ENCODE measurements at places on chromosomes 2 and 18.

GRCh38 chr2:230721712-230722111, 9.1 kb downstream of the CAB39 start:
- DNase-seq, result no peak

GRCh38 chr2:42492691-42493467, 903 bp downstream of the KCNG3 start:
- DNase-seq, result no peak

GRCh38 chr2:88221365-88221942, 51.3 kb downstream of the THNSL2 start:
- DNase-seq, result no peak

- DNase-seq, result no peak
Observed at GRCh38 chr2:9057939-9058761, 54.7 kb upstream of the MBOAT2 start.

- DNase-seq, result no peak
Observed at GRCh38 chr2:89767572-89768435, 1076.3 kb downstream of the RPIA start.

GRCh38 chr2:14540015-14540414, 92.5 kb upstream of the LRATD1 start:
- no peak for DNase-seq

DNA sequence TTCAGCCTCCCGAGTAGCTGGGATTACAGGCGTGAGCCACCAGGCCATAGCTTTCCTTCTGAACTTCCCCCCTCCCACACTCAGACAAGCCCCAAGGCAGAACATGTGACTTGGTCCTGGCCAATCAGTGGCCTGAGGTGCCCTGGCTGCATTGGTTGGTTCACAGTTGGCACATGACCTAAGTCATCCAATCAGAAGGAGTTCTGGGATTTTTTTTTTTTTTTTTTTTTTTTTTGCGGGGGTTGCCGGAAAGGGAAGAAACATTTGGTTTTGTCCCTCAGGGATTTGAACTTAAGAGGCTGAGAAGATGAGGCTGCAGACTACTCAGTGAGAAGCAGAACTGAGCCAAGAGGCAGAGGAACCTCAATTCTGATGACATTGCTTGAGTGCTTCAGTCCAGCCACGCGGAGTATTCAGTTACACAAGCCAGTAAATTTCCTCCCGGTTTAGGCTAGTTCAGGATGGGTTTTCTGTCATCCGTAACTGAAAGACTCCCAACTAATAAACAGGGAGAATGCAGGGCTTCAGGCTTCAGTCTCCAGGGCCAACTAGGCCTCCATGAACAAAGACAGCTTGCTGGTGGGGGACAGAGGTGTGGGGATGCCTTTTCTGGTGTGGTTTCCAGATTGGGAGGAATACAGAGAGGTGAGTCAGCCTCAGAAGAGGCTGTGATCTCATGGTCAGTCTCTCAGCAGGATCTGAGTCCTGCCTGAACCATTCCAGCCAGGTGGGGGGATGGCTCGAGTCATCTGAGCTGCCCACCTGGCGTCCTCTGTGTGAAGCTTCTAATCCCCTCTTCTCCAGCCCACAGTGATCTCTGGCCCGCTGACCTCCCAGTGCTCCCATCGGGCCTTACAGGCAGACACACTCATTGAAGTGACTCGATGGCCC, 9.2 kb downstream of the PTMA start:
- peak; percentile 80 for DNase-seq

GRCh38 chr2:15714609-15715008, 122.9 kb downstream of the DDX1 start:
- DNase-seq, result no peak

DNA sequence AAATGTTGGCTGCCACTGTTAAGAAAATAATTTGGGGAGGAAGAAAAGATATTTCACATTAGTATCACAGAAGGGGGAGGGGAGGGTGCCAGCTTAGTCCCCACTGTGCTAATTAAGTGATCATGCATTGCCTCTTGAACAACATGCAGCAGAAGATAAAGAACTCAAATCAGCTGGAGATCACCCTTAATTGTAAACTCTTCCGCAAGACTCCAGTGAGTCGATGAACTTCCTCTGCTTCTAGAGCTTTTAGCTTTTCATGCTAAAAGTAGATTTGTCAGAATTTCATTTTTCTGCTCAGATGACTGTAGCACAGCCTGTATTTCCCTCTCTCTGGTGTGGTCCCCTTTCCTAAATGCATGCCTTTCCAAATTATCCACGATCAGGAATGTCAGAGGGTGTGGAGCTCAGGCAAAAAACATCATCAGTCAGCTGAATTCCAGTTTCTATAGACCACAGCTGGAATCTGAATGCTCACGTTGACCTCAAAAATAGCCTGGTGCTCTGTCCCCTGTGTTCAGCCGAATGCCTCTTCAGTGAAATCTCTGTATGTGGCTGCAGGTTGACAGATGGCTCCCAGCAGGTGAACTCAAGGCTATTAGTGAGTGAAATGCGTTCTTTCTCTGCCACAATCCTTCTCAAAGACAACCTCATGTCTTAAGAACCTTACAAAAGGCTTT, 156.8 kb upstream of the UNC80 start:
- no peak for DNase-seq

DNA sequence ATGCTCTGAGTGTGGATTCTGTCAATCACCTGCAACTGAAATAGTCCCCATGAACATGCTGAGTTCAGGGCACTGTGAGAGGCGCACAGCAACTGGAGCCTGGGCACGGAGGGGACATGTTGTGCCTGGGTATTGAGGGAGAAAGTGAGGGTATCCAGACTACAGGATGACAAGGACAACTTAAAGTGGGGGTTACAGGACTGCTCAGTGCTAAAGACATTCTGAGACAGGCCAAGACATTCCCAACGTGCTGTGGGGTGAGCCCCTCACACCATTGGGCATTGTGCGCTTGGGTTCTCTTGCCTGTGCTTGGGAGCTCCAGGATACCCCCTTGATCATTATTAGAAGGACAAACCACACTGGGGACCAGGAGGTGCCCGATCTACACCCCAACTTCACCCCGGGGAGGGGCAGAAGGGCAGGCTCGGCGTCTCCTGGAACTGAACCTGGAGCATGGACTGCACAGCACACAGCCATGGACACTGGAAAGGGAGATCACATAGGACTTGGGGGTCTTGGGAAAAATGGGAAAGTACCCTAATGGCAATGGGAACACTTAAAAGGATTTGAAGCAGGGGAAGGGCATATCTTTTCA, 72.5 kb upstream of the HDAC4 start:
- no peak for DNase-seq

DNA sequence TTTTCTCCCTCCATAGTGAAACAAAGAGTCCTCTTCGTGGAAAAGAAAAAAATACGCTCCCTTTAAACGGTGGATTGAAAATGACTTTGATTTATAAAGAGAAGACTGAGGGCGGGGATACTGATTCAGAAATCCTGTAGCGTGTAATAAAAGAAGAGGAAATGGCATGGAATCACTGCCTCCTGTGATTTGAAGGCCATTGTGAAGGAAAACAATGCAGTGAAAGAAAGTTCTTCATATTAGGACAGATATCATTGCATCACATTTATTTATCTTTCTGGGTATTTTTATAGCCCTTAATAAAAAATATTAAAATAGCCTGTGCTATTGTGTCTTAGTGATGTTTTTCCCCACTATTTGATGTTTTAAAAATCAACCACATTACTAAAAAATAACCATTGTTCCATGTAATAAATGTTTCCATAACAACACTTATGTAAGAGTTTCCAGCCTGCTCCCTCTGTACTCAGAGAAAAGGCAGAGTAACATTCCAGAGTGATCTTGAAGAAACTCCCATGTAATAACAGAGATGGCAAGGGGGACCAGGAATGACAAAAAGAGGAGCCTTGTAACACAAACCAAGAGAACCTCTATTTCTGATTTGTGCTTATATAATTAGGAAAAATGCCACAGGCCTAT, 8.0 kb downstream of the MRPL33 start:
- no peak for DNase-seq

GRCh38 chr2:61357681-61358080, 113.2 kb downstream of the USP34 start:
- DNase-seq, result no peak

- DNase-seq, result no peak
Observed at GRCh38 chr2:152620985-152621384, 96.3 kb downstream of the PRPF40A start.

DNA sequence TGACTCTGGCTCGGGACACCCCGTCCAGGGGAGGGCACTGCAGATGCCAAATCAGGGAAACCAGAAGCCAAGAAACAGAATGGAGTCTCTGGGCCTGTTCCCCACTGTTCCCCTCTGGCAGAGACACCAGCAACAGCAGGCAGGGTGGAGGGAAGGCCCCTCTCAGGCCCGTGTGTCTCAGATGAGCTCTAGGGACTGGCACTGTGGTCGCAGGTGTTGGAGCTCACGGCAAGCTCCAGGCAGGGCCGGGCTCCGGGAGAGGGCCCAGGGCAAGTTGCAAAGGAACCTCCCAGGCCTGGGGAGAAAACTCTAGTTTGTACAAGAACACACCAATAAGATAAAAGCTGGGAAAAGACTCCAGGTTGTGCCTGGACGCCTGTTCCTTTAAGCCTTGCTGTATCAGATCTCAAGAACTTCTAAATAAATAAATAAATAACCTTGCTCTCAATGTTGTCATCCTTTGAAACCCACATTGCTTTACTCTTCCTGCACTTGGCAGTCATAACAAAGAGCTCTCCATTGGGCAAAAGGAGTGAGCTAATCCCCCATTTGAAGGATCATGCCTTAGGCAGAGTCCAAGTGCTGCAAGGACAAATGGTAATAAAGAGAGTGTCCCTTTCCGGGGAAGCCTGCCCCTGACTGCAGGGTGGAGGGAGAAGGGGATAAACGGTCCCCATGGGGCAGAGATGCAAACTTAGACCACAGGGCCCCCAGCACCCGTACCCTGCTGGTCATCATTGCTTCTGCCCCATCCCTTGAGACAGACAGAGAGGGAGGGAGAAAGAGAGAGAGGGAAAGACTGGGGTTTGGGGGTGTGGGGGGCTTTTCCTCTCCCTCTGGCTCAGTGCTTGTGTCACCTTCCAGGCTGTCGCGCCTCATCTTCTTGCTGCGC, 33.3 kb downstream of the CNGA3 start:
- DNase-seq, result no peak

DNA sequence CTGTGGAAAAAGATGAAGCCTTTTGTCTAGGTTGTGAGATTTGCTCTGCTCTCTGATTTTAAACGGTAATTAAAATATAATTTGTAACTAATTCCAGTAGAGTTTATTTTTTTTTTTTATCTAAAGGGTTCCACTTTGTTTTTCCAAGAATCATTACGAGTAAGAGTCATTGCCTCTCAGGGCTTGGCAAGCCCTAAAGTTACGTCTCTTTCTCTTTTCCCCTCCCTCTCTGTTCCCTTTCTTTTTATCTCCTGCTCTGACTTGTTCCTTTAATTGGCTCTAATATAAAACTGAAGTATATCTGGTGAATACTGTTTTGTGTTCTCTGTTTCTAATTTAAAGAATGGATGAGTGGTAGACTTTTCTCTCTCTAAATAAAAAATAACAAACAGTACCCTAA, 75.8 kb downstream of the CALCRL start:
- DNase-seq, result peak; percentile 24

GRCh38 chr2:59073286-59073685, 832.2 kb upstream of the FANCL start:
- no peak for DNase-seq

- DNase-seq, result no peak
Observed at GRCh38 chr18:26448714-26449159, 99.6 kb downstream of the KCTD1 start.

GRCh38 chr2:125643128-125643527, 1012.8 kb upstream of the GYPC start:
- no peak for DNase-seq

- DNase-seq, result no peak
Observed at GRCh38 chr2:47155091-47155876, at the start of gene STPG4. TSS of gene STPG4 (minus strand) at chr2:47155308. CDS start at chr2:47155251, 57 bp downstream.

DNA sequence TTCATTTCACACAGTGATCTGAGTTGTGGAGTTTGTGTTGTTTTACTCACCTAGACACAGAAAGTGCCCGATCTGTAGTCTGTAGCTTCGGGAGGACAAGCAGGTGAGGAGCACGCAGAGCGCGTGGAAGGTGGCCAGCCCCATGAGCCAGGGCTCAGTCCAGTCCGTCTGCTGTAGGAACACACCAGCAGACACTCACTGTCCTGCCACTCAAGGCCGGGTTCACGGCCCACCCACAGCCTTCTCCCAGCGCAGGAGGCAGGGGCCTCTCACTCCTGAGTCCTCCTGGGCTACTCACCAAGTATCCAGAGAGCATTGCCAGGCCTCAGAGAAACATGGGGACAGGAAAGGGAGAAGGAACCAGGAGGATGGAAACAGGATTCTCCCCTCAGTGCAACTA, 1.7 kb downstream of the TMEM18 start:
- no peak for DNase-seq

GRCh38 chr2:45316576-45317338, 294.3 kb downstream of the SRBD1 start:
- no peak for DNase-seq

DNA sequence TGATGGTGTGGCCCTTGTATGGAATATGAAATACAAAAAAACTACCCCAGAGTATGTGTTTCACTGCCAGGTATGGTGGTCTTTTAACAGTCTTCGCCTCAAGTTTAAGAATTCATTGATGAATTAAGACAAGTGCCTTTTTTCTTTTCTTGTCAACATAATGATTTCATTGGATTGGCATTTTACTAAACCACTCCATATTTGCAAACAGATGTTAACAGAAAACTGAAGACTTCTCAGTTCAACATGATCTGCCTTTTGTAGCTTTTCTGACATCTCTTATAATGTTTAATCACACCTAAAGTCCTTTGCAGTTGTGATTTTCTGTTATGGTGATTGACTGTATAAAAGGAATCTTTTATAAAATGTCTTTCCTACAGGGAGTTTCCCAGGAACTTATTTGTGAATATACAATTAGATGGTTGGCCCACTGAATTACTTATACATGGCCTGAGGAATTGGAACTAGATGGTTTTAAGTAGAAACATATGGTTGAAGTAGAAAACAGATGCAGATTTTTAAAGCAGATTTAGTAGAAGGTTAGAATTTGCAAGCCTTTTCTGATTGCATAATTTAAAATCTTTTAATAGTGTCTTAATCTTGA, 39.7 kb downstream of the DYNC1I2 start:
- DNase-seq, result no peak

DNA sequence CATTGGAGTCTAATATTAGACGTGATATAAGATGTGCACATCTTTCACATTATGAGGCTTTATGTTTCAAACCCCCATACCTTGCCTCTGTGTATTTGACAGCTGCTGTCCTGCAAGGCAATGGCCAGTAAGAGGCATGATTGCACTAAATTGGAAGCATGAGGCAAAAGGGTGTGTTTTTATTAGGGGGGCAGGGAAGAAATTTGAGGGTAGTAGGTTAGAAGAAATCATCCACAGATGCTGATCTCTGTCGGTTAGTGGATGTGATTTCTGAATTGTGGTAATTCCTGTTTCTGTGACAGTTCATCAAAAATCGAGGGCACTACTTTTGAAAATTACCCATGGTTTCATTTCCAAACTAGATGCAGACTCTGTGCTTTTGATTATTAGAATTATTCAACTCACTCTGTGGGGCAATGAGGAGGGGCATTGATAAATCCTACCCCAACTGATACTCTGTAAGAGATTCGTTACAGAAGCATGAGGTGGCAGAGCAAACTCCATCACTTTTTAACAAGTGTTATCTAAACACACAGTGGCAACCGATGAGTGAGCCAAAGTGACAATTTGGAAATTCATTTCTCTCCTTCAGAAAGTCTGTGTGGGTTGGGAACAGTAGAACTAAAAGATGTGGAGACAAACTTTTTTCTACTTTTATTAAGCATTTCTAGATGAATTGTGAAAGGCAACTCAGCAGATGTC, 453.0 kb downstream of the ARHGAP15 start:
- DNase-seq, result no peak

All from hepatic stellate cell (primary cell).